Right atrium auricular region (tissue), 2 donors: ENCODE measurements at places on chromosomes 7 and 10.

DNA sequence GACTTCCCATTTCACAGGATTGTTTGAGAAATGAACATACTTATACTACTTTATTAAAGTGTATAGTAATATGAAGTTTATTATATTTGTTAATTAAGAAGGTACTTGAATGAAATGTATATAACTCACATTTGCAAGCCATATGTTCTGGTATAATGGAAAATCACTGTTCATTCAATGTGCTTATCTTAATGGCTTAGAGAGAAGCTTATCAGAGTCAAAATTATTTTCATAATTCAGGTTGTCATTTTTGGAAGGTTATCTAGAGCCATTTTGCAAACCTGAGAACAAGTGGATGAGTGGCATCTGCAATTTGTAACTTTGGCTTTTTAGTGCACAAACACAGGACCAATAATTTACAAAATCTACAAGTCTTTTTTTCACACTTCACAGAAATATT, 621.0 kb downstream of the ARL4A start:
- no peak for DNase-seq

DNA sequence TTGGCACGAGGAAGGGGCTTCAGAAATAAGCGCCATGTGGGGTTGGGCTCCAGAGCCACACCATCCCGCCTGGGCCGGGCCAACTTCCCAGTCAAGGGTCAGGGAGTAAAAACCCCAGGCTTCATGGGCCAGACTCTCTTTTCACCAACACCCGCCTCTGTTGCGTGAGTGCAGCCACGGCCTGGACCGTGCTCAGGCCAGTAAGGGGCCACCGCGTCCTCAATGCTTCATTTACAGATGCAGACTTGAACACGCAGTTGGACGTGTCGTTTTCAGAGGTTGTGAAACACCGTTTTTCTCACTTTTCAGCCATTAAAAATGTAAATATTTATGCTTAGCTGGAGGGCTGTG, 161.0 kb downstream of the WDR37 start:
- no peak for DNase-seq

GRCh38 chr7:157555944-157556641, 219.3 kb downstream of the DNAJB6 start:
- no peak for DNase-seq

DNA sequence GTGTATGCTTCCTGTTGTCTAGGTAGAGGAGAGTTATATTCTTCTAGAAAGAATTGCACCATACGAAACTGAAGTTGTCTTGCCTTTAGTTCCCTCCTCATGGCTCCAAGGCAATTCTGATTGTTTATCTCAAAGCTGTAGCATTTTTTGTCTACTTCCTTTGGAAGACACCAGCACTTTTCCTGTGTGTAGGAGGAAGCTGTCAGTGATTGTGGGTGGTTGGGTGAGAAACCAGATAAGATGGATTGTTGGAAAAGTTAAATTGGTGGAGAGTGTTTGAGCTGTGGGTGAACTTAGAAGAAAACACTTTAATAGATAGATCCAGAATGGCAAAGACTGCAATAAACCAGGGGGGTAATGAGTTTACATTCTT, 12.1 kb upstream of the CSTF2T start:
- DNase-seq, result no peak

DNA sequence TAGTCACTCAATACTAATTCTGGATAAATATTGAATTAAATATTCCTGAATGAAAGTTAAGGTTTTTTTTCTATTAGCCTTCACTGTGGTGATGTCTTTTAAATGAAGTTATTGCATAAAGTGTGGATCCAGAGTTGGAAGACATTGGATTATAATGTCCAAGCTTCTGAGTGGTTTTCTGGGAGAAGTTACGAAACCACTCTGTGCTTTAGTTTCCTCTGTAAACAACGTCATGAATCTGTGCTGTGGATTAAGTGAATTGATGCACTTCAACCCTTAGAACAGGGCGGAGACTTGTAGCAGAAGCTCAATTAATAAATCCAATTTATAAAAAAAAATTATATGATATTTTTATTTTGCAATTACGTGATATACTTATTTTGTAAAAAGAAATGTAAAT, 271.7 kb downstream of the BICC1 start:
- DNase-seq, result no peak

GRCh38 chr10:76651154-76651553, 986.5 kb downstream of the KCNMA1 start:
- no peak for DNase-seq

GRCh38 chr7:75716992-75717626, 21.6 kb downstream of the HIP1 start:
- DNase-seq, result no peak

DNA sequence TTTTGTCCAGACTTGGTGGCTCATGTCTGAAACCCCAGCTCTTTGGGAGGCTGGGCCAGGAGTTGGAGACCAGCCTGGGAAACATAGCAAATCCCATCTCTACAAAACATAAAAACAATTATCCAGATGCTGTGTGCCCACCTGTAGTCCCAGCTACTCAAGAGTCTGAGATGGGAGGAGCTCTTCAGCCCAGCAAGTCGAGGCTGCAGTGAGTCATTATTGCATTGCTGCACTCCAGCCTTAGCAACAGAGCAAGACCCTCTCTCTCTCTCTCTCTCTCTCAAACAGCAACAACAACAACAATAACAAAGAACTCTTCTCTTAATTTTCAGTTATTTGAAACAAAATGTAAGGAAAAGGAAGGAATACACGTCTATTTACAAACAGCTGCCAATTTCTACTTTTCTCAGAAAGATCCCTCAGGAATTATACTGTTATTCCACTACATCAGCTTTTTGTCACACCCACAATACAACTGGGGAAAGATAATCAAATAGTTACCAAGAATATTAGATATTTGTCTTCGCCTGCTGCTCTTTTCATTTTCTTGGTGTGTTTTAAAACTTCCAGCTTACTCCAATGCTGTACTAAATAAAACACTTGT, 5.1 kb upstream of the TSPAN12 start:
- DNase-seq, result no peak
